ENCODE measurements at places on chromosomes 4 and X. TPM values are rescaled to one million over a fixed set of nuclear protein-coding genes. Genes with fewer than 3 reads are reported as not detected.

Gene MAGEA10
- total RNA-seq = not detected

Gene TMEM271
- 13.1 TPM for total RNA-seq

Gene ZFYVE28
- 5.8 TPM for total RNA-seq

Gene TCP11X2
- total RNA-seq = 1.8 TPM

Gene TMA16
- total RNA-seq = 21.2 TPM

Gene DCX
- total RNA-seq = 268 TPM

Gene NAA11
- not detected for total RNA-seq

Gene SEL1L3
- 70.6 TPM for total RNA-seq

Gene RASGEF1B
- 104 TPM for total RNA-seq

Gene USP26
- not detected for total RNA-seq

Gene NUP54
- 84.4 TPM for total RNA-seq

Gene ADH7
- not detected for total RNA-seq

Gene IBSP
- total RNA-seq = not detected

Gene MSN
- total RNA-seq = 41.1 TPM

Gene ETDB
- not detected for total RNA-seq

Gene RIBC1
- total RNA-seq = 3.5 TPM

Gene FATE1
- not detected for total RNA-seq

Gene NAT8L
- 25.6 TPM for total RNA-seq

All from diencephalon (tissue), 1 donor.